ENCODE measurements at places on chromosomes 1 and 21. TPM values are rescaled to one million over a fixed set of nuclear protein-coding genes. Genes with fewer than 3 reads are reported as not detected.

Gene B4GALT2
- 45.3 TPM for total RNA-seq

Gene OLIG1
- total RNA-seq, result not detected

Gene CFAP107
- not detected for total RNA-seq

Gene LRRC42
- total RNA-seq, result 35.6 TPM

Gene CELA3B
- total RNA-seq, result not detected

Gene PRAMEF18
- not detected for total RNA-seq

Gene THEM5
- not detected for total RNA-seq

Gene C1orf21
- total RNA-seq, result 39.5 TPM

Gene BEND5
- total RNA-seq, result 2.8 TPM

Gene UROD
- total RNA-seq, result 90.2 TPM

Gene AMY1B
- total RNA-seq, result 0.17 TPM

Gene TLR5
- total RNA-seq, result 8.3 TPM

Gene COL24A1
- 5.3 TPM for total RNA-seq

DNA sequence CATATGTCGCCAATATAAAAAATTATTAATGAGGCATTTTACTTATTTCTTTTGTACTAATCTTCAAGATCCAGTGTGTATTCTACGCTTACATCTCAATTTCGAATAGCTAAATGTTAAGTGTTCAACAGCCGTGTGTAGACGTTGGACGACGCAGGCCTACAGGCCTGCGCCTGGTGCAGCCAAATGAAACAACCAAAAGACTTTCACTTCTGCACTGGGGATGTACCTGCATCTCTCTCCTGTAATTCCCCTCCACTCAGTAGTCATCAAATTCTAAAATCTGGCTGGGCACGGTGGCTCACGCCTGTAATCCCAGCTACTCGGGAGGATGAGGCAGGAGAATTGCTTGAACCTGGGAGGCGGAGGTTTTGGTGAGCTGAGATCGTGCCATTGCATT lies 76.8 kb upstream of the HNRNPU start:
- no peak for DNase-seq

DNA sequence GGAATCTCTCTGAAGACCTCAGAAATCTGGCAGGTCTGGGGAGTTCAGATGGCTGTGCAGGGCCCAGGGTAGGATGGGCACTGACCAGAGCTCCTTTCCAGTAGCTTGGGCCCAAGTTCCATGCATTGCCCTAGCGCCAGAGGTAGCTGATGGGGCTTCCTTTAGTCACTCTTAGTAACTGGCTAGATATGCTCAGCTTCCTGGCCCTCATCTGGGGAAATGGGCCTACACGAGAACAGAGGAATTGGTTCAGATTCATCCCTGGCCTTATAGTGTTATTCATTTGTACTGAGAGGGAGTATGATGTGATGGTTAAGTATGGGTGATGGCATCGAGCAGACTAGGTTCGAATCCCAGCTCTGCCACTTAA lies 15.5 kb upstream of the PSMB2 start:
- DNase-seq, result peak; percentile 72

DNA sequence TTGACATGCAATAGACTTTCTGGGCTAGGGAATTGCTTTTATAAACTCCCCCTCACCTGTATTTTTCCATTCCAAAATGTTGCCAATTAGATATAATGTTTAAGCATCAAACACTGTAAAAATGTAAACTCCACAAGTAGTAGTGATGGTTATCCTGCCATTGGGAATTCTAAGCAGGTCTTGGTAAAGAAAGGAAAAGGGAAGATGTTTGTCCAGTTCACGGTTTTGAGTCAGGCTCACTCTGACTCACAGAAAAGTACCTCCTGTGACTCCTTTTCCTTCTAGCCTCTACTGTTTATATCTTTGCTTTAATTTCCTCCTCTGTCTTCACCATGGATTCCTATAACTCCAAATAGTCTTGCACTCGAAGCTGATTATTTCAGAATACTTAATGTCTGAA lies 19.0 kb upstream of the PTPN14 start:
- no peak for DNase-seq

GRCh38 chr1:31467005-31467674 lies 54.1 kb downstream of the SERINC2 start:
- no peak for DNase-seq

- DNase-seq, result no peak
These were observed 19.0 kb downstream of the CFAP74 start for GRCh38 chr1:1984560-1985070.

- no peak for DNase-seq
These were observed 70.6 kb upstream of the GORAB start for GRCh38 chr1:170461291-170461747.

- no peak for DNase-seq
These were observed 4.6 kb upstream of the CLCA2 start for GRCh38 chr1:86419277-86419903.

GRCh38 chr1:48920851-48921250 lies 144.2 kb upstream of the BEND5 start:
- no peak for DNase-seq

- no peak for DNase-seq
These were observed 62.5 kb downstream of the KIAA0040 start for GRCh38 chr1:175129997-175130648.

- no peak for DNase-seq
These were observed 78.3 kb downstream of the UCHL5 start for GRCh38 chr1:192980856-192981255.

- no peak for DNase-seq
These were observed 129.5 kb downstream of the TENT5C start for GRCh38 chr1:117735045-117735992.

DNA sequence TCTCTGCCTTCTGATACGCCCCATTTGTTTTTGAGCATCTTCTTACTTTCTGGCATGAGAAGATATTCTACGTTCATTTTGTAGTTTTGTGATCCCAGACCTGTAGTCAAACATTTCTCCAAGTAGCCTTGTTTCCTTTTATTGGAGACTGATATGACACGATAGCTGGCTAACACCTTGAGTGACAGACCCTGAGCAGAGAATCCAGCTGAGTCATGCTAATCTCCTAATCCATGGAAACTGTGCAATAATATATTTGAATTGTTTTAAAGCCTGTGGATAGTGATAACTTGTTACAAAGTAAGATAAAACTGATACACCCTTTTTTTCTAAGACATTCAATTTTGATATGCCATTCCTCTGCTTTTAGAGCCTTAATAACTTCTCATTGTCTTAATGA lies 1.2 kb upstream of the IFI44L start:
- DNase-seq, result no peak

DNA sequence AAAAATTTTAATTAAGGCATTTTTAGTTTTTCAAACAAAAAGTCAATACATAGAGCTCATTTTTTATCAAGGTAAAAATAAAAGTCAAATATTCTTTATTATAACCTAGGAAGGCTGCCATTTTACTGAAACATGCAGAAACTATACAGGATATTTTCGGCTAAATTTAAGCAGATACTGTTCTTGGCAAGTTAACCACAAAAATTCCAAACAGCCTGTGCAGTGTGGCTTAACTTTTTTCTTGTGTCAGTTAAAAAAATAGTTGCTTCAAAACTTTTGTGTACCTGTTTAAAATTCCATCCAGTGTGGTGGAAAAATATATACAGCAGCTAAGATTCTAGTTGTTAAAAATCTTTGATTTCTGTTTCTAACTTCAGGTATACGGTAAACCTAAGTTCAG lies 135.0 kb downstream of the ATP5PO start:
- no peak for DNase-seq

GRCh38 chr1:162035241-162035640 lies 11.6 kb upstream of the OLFML2B start:
- no peak for DNase-seq

DNA sequence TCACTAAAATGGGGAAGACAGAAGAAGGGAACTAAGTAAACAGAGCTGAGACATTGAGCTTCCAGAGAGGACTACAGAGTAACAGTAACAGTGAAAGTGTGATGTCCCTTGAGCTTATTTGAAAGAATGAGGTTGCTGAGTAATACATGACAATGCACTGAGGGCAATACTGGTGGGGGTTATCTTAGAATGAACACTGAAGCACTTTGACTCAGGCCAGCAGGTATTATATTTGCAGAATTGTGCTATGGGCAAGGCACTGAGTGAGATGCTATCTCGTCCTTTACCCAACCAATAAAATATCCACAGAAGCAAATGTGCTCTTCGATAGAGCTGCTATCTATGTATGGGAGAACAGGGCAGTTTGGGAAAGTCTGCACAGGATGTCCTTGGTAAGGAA lies 133.2 kb downstream of the DISP1 start:
- no peak for DNase-seq

DNA sequence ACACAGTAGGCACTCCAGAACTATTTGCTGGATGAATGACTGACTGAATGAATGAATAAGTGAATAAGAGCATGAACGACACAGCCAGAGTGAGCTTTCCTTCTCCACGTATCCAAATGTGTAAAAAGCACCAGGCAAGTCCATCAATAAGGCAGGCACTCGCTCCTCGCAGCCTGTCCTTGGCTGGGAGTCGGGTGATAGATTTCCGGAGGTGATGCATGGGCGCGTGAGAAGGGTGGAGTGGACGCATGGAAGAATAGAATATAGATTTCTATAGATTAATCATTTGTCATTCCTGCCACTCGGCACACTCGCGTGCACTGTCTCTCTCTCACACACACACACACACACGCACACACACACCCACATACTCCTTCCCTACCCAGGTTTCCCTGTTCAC lies 164.3 kb upstream of the ZC3H12A start:
- no peak for DNase-seq

GRCh38 chr1:203526572-203526971 lies 32.6 kb downstream of the OPTC start:
- no peak for DNase-seq

DNA sequence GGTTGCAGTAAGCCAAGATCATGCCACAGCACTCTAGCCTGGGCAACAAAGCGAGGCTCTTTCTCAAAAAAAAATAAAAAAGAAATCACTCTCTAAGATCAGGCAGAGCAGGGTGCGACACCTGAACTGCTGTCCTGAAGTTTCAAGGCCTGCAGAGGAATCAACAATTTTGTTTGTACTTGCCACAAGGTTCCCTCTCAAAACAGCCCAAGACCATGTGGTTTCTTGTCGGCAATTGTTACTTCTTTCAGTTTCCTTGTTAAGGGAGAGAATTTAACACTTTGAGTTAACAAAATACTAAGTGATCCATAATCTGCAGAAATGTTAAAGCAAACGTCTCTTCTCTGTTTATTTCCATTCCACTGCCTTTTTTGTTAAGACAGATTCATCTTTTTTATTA lies 36.5 kb downstream of the MACO1 start:
- no peak for DNase-seq

GRCh38 chr1:162605225-162605927 lies 26.9 kb upstream of the DDR2 start:
- no peak for DNase-seq

- no peak for DNase-seq
These were observed 325.7 kb upstream of the LYPLAL1 start for GRCh38 chr1:218848009-218848408.

DNA sequence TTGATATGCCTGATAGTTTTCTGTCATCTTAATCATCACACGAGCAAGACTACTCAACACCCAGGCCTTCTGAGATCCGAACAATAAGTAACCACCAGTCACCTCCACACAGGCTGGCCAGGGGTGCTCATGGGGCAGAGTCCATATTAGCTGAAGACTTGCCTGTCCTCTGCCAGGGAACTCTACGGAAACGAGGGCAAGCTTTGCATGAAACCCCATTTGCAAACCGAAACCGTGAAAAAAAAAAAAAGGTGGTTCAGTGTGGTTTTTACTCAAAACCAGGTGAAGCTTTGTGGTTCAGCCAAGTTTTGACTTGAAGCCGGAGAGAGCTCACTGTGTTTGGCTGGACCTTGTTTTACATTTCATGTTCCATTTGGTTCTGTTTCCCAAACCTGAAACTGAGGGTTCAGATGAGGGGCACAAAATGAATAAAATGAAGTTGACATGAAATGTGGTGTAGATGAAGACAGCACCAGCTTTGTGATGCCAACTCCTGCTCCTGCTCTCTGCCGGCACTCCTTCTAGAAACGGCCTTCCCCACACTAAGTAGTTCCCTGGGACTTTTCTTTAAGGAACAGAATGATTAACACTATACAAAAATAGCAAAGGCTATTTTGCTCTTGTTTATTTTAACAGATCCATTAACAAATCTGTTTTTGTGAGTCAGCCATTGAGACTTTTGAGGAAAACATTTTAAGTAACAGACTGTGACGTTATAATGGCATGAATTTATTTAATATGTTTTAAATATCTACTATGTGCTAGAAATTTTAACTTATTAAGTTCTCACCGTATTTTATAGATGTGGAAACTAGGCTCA lies 74.7 kb downstream of the RUNX1 start:
- DNase-seq, result no peak

DNA sequence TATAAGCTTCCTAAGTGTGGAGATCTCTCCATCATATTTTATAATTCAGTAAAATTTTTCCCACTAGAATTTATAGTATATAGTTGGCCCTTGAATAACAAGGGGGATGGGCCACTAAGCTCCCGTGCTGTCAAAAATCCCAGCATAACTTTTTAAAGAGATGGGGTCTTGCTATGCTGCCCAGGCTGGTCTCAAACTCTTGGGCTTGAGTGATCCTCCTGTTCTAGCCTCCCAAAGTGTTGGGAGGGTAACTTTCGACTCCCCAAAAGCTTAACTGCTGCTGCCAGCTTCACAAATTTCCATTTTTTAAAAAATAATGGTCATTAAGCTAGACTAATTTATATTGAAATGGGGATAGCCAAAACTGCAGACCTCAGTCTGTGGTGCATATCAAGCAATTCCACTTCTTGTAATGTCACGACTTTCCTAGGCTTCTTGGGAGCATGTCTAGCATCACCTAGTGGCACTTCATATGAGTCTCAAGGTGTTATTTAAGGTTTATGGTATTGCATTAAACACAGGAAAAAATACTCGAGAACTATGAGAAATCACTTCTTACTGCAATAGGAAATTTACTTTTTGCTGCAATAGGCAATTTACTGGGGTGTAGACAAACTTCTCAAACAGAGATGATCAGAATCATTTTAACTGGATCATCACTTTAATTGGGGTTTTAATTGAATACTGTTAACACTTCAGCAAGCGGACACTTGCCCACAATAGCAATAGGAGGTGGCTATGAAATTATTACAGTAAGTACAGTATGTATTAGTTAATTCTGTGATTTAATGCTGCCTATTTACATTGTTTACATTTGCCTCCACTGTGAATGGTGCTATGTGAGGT lies 19.3 kb upstream of the ACTA1 start:
- DNase-seq, result no peak

GRCh38 chr1:14713077-14713476 lies 114.6 kb downstream of the KAZN start:
- DNase-seq, result no peak
